ENCODE measurements at places on chromosomes 1 and 21.

GRCh38 chr21:39020751-39021477 is 162.3 kb downstream of the PSMG1 start:
- DNase-seq = no peak

DNA sequence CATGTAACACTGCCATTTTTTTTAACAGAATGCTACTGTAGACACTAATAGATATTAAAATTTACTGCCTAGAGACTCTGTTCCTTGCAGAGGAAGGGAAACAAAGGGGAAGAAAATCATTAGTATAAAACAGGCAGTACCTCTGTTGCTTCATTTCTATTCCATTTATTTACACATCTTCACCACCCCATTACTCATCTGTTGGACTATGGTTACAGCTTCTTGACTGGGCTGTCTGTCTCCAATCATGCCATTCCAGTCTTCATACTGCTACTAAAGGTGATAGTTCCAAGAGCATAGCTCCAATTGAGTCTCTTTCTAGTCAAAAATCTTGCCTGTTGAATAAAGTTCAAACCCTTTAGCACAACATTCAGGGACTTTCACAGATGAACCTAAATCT is 22.2 kb upstream of the GPR25 start:
- no peak for DNase-seq

DNA sequence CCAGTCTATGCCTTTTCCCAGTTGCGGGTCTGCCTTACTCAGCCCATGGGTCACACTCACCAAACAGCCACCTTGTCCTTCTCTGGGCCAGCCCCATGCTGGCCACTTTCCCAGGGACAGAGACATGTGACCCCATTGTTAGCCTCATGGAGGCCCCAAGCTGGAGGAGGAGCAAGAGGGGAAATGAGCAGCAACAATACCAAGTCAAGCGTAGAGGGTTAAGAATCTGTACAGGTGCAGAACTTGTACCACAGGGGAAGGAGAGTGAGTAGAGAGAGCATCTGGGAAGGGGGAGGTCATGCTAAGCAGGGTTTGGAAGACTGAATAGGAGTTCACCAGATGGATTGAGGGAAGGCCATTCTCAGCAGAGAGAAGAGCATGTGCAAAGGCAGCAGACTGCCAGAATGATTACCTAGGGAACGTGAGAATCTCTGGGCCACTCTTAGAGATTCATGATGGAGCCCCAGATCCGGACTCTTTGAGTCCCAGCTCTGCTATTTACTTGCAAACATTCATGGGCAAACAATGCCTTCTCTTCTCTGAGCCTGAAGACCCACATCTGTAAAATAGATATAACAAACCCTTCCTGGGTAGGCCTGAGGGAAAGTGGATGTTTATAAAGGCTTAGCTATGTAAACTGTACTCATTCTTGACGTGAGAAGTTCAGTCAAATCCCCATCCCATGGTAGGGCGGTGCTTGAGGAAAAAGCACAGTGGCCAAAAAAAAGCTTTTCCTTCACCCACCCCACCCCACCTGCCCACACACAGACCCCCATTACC is 2.8 kb upstream of the SLC2A1 start:
- no peak for DNase-seq

DNA sequence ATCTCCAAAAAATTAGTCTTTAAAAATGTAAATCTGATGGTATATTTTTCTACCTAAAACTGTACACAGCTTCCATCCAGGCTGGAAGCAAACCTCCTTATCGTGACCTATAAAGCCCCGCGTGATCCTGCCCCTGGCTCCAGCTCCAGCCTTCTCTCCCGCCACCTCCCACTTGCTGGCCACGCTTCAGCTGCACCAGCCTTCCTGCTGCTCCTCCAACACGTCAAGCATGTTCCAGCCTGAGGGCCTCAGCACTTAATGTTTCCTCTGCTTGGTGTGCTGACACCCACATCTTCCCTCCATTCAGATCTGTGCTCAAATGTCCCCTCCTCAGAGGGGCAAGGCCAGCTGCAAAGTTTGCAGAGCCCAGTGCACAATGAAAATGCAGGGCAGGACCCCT is 123.5 kb upstream of the MAGI3 start:
- no peak for DNase-seq

- no peak for DNase-seq
Observed at GRCh38 chr1:27981145-27981544, 21.4 kb downstream of the XKR8 start.

- no peak for DNase-seq
Observed at GRCh38 chr1:107795441-107795840, 169.5 kb downstream of the VAV3 start.

DNA sequence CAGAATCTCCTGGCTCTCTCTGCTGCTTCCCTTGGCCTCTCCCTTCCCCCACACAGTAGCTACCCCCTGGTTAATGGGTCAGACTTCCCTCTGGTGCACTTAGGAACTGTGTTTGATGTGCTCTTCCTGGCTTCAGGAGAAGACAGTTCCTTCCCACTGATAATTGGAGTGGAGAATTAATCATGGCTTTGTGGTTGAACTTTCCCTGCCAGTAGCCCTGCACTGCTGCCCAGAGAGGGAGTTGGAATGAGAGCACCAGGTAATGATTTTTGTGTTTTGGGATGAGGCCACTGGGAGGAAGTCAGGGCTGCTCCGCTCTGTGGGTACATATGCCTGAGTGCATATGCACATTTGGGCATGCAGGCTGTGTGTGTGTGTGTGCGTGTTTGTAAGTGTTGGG is 39.7 kb upstream of the PADI2 start:
- no peak for DNase-seq

DNA sequence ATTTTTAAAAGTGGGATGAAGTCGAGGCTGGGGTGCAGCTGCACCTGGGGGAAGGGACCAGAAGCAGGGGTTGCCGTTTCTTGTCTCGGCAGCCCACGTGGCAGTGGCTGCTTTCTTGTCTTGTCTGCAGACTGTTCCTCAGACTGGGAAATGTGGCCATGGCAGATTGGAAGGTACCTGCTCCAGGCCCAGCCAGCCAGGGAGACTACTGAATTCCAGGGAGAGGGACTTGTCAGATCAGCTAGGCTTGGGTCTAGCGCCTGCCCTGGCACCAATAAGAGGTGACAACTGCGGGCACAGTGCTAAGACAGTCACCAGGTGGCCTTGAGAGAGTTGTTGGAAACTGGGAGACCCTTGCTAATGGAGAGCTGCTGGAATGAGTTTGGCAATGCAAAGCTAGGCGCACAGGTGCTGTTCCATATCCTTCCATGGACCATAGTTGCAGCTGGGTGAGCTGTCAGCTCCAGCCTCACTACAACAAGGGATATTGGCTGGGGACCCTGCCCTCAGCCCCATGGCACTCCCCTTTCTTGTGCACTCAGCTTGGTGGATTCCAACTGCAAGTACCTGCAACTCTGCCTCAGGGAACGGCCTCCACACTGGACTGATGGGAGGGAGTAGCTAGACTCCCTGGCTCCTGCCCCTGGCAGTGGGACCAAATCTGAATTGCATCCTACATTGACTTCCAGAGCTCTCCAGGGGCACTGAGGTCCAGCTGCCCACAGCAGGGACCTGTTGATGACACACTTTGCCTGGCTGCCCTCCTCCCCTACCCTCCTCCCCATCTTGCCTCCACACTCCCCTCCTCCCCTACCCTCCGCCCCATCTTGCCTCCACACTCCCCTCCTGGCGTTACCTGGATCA is 9.9 kb upstream of the IL22RA1 start:
- DNase-seq = no peak

DNA sequence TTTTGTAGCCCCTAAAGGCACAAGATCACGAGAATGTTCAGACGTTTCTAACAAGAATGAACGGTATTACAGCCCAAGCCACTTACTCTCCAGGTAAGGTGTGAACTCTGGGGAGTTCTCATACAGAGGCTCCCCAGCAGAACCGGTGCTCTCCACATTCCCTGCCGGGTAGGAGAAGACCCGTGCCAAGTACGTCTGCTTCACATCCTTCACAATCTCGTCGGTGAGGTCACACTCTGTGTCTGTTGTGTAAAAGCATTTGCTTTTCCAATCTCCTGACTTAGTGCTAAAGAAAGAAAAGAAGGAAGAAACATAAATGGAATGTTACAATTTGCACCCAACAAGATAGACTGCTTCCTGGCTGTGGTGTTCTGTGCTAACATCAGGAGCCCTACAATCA is 5.7 kb downstream of the F3 start:
- DNase-seq = no peak

GRCh38 chr1:172398970-172399755 is 21.3 kb upstream of the C1orf105 start:
- peak; percentile 48 for DNase-seq

GRCh38 chr1:207752456-207752998 is 673 bp downstream of the CD46 start:
- no peak for DNase-seq

DNA sequence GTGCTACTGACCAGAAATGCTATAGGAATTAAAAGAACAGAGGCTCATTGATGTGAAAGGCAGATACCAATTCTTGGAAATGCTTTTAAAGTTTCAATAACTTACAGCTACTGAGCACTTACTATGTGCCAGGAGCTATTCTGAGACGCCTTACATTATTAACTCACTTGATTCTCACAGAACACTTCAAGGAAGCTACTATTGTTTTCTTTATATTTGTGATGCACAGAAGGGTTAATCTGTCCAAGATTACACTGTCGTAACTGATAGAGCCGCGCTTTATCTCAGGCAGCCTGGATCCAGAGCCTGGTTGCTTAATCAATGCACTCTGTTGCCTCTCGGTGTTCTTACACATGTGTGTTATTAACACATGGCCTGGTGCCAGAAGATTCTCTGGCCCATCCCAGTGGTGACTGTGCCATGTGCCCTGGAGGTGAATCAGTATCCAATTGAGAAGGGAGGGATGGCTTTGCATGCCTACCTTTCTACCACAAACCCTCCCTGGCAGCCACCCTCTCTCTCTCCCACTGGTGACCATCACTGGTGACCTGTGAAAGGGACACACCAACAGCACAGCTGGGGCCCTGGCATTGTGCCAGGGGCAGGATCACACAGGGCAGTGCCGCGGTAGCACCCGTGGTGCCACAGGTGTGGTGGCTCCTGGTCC is 8.8 kb downstream of the FMO1 start:
- no peak for DNase-seq

DNA sequence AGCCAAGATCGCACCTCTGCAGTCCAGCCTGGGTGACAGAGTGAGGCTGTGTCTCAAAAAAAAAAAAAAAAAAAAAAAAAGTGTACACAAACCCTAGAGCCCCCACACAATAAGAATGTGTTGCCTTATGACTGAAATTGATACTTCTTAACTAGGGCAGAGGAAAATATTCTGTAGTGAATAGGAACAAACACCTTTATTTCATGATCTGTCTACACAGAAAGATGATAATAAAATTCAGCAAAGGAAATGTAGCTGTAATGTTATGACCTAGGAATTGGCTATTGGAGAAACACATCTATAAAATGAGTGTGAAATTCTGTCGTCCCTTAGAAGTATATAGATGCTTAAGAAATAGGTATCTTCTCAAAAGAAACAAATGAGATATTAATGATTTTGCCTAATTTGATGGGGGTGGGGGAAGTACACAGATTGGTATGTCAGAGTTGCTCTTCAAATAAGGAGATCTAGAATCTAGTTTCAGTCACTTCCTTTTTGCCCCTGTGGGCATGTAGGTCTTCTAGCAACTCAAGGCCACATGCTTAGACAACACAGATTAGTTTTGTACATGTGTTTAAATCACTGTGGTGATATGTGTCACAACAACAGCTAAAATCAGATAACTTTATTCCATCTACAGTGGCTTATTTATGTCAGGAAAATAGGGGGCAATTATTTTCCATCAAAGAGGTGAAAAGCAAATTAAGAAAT is 10.7 kb upstream of the GPR25 start:
- no peak for DNase-seq

DNA sequence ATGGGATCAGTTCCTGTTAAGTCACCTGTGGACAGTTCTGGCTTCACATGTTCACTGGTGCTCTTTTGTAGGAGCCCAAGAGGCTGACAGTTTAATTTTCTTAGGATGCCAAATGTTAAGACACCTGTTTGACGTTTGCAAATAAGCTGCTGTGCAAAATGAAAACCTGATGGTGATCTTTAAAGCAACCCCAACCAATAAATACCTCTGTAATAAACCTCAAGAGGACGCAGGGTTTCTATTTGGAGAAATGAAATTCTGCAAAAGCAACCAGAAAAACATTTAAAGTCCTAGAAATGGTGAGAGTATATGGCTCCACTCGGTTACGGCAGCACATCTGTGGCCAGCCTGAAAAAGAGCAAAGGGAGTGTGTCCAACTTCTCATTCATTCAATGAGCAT is 5.7 kb upstream of the RHEX start:
- DNase-seq = no peak

- no peak for DNase-seq
Observed at GRCh38 chr1:247639381-247639981, 34.1 kb downstream of the OR2G3 start.

GRCh38 chr1:165854101-165854845 is 26.9 kb downstream of the UCK2 start:
- DNase-seq = no peak

Measured in NCI-H2081 treated with DMSO at 0.1 percent for 48 hours (cell line).